Neural crest cell (in vitro differentiated cells): ENCODE measurements at places on chromosomes 5 and 9. TPM values are rescaled to one million over a fixed set of nuclear protein-coding genes. Genes with fewer than 3 reads are reported as not detected.

Gene QRFP
- total RNA-seq: not detected in 2 replicates

DNA sequence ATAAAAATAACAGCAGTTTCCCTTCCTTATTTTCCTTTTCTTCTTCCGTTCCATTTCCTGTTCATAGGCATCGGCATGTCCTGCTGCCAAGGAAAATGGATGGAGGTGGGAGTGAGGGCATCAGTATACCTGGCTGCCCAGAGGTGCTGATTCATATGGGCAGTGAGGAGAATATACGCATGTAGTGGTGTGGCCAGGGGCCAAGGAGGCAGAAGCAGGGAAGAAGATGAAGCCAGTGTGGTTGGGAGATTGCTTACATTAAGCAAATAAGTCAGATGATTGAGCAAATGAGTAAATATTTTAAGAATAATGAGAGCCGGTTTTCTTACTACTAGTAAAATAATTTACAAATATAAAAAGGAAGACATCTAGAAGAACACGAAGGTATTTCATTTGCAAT is 344.9 kb upstream of the PAPPA start:
- no peak for DNase-seq
- no peaks in the 10 kb centered on the region for H3K36me3 ChIP-seq
- H3K4me3 ChIP-seq: no peak overlapping the region
- H3K27ac ChIP-seq: no peak overlapping the region

DNA sequence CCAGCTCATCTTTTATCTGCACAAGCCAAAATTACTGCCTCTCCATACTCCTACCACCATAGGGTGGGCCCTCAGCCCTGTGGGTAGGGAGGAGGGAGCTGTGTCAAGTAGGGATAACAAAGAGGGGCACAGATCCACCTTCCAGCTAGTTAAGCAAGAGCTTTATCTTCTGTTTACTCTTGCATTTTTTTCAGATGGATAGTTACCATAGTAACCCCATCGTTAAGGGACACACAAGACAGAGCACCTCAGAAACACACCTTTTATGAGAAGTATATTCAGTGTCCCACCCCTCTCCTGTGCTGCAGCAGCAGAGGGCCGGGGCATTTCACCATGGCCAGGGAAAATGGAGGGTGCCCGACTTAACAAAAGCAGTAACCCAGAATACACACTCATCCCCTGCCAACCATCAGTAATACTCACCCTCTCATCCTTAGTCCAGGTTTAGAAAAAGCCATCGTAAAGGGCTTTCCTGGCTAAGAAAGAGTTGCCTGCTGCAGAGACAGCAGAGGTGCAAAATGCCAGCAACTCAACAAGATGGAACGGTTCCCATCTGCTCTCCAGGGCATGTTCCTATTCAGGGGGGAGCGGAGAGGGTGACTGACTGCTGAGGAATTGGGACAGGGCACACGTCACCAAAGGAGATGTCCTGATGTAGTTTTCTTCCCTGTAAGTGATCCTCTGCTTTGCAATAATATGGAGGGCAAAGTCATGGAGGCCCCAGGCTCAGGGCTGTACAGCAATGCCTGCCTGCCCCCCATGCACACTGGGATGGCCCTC is 25.1 kb downstream of the MACROH2A1 start:
- DNase-seq: no peak
- H3K36me3 ChIP-seq: peaks cover 6% of the 10 kb centered on the region
- no peaks in the 10 kb centered on the region for H3K4me1 ChIP-seq
- no peaks in the 10 kb centered on the region for H3K27me3 ChIP-seq
- H3K27ac ChIP-seq: no peak overlapping the region

DNA sequence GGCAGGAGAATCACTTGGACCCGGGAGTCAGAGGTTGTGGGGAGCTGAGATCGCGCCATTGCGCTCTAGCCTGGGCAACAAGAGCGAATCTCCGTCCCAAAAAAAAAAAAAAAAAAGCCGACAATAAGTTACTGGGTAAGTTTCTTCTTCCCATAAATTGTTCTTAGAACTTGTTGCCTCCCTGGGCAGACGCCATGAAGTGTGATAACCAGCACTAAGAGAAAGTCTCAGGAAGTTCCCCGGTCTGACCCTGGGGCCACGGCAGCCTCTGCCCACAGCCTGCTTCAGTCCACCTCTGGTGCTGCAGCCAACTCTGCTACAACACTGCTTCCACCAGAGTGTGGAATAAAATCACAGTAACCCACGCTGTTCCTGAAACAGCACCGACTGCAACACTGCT is 19.1 kb downstream of the LPCAT1 start:
- no peaks in the 10 kb centered on the region for H3K27me3 ChIP-seq
- H3K4me1 ChIP-seq: peaks cover 10% of the 10 kb centered on the region
- H3K27ac ChIP-seq: no peak overlapping the region
- DNase-seq: no peak
- H3K36me3 ChIP-seq: no peaks in the 10 kb centered on the region
- H3K4me3 ChIP-seq: no peak overlapping the region
